Suppressor macrophage treated with lipopolysaccharide for 1 hour (primary cell): ENCODE measurements at places on chromosomes 12 and 14.

DNA sequence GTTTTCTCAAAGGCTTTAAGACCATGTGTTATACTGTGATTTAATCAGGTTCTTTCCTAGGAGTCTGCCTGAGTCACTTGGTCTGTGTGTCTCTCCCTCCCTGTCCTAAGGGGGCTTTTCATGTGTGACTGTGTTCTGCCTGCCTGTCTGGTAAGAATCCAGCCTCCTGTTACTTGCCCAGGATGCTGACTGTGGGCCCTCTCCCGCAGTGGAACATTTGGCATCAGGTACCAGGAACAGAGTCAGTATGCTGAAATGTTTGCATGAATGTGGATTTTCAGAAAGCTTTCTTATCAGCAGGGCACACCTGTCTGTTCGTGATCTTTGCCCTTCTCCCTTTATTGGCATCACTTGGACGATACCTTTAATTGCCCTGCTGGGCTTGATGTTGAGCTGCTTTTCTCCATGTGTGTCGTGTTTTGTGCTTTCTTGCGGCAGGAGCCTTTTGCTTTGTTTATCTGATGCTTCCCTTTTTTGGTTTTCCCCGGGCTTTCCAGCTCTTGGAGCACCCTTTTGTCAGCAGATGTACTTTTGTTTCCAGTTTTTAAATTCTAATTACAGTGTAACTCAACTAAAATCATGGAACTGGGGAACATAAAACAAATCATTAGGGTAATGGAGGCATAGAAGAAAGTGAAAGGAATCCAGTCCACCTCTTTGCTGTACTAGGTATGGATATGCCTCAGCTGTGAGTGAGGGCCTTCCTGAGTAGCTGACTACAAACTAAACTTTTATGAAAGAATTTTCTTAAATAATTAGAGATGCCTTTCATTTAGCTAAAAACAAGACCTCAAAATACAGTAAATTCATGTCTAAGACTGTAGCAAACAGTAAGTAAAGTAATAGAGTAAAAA is 72.5 kb downstream of the TRAF3 start:
- DNase-seq = peak; percentile 89

DNA sequence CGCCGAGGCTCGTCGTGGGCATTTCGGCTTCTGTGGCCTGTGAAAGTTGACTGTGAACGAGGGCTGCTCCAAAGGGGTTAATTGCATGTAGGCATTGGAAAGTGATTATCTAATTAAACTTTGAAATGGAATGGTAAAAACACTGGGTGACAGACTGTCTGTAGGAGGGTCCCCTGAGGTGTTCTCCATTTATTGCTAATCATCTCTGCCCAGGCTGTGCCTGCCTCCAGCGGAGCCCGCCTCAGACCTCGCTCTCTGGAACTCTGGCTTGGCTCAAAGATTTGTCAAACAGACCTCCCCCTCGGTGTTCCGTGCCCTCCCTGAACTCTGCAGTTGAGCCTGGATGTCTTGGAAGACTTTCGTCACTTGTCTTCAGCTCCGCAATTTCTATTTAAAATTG is 50.2 kb upstream of the VRK1 start:
- no peak for DNase-seq

GRCh38 chr12:111211910-111212757 is 156.8 kb downstream of the PHETA1 start:
- no peak for DNase-seq

DNA sequence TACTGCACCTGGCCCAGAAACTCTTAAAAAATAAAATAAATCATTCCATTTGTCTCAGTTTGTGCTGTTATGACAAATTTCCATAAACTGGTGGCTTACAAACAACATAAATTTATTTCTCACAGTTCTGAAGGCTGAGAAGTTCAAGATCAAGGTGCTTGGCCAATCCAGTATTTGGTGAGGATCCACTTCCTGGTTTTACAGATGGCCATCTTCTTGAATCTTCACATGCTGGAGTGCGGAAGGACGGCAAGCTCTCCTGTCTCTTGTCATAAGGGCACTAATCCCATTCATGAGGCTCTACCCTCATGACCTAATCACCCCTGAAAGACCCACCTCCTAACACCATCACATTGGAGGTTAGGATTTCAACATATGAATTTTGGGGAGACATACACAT is 29.9 kb upstream of the MYBPC1 start:
- DNase-seq = no peak

DNA sequence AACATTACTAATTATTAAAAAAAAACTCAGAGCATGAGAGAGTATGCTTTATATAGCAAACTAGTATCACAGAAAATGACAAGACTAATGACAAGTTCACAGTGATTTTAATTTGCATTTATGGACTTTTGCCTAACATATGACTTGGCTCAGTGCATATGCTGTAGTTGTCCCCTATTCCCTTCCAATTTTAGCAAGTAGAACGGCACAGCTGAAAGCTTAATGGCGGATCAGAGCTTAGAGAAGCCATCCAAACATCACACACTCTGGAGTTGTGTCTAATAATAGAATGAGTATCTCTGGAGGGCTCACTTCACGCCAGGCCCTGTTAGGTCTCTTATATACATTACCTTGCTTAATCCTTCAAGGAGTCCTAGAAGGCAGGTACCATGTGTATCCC is 13.3 kb downstream of the CNIH1 start:
- no peak for DNase-seq

GRCh38 chr14:93285044-93285443 is 47.8 kb downstream of the BTBD7 start:
- no peak for DNase-seq

DNA sequence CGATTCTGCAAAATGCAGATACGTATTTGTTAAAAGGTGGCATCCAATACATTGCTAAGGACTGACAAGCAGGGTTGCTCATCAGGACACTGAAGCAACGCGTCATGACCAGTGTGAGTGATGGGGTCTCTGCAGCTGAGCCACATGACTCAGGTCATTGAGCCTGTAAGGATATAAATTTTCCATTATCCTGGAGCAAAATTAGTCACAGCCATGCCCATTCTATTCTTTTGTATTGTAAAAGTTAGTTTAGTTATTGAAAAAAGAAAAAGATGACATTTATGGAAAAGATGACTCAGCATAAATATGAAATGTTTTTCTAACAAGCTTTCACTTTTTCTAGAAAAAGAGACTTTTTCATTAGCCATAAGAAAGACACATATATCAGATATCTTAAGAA is 268.0 kb upstream of the TMEM132C start:
- DNase-seq = no peak

GRCh38 chr12:57242691-57243454 is 8.1 kb downstream of the STAC3 start:
- DNase-seq = peak; percentile 77

DNA sequence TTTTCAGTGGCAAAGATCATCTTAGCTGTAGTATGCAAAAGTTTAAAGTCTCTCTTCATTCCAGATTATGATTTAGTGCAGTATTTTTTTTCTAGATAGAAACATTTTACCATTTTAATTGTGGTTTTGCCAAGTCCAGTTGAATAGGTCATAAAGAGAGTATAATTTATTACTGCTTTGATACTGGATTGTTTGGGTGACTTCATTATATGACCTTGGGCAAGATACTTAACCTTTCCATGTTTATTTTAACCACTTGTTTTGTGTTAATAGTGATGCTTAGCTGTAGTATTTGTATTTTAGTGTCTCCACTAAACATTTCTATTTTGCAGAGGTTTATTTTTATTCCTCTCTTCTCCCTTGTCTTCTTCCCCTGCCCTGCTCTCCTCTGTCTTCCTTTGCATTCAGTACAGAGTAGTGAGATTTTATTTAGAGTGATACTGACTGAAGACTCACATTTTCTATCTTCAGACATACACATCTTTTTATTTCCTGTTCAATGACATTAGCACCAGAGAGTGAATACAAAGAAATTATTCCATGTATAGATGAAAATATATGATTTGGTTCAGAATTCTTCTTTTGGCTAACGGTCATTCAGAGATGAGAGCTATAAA is 215.2 kb downstream of the ERC1 start:
- DNase-seq = no peak

DNA sequence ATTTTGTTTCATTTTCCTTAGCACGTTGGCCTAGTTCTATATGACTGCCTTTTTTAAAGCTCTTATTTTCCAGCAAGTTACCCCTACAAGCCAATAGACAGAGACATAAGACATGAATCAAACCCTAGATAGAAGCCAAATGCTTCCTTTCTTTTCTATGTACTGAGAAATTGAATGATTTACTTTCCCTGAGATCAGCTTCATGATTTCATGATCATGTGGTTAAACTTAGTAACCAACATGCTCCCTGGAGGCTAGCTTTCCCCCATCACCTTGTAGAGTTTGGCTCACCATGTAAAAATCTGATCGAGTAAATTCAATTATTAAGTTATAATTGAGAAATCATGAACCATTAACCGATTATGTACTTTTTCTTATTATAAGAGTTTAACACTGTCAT is 148.1 kb upstream of the LRIG3 start:
- DNase-seq = no peak

GRCh38 chr12:111677186-111677585 is 8.6 kb downstream of the BRAP start:
- no peak for DNase-seq

- no peak for DNase-seq
Measured at GRCh38 chr14:89428546-89429198, 11.6 kb upstream of the FOXN3 start.

- peak; percentile 68 for DNase-seq
Measured at GRCh38 chr14:106372870-106373652, 846.7 kb downstream of the TMEM121 start.
